ENCODE measurements at places on chromosomes 12 and 14.

GRCh38 chr14:93981316-93982229, 5.2 kb upstream of the ASB2 start:
- DNase-seq: no peak
- H3K4me1 ChIP-seq: peaks cover 54% of the 10 kb centered on the region
- H3K36me3 ChIP-seq: no peaks in the 10 kb centered on the region
- H3K4me3 ChIP-seq: no peak overlapping the region

- no peak for DNase-seq
- peaks cover 4% of the 10 kb centered on the region for H3K27me3 ChIP-seq
- peaks cover 6% of the 10 kb centered on the region for H3K4me1 ChIP-seq
- H3K36me3 ChIP-seq: no peaks in the 10 kb centered on the region
- H3K27ac ChIP-seq: no peak overlapping the region
Observed at GRCh38 chr14:102239231-102239630, 65.7 kb downstream of the MOK start.

DNA sequence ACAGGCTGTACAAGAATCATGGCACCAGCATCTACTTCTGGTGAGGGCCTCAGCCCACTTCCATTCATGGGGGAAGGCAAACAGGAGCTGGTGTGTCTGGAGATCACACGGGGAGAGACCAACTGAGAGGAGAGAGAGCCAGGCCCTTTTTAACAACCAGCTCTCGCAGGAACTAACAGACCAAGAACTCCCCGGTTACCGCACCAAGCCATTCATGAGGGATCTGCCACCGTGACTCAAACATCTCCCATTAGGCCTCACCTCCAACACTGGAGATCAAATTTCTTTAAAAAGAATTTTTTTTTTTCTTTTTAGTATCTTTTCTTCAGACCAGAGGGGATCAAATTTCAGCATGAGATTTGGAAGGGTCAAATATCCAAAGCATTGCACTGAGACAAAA, 16.7 kb upstream of the AQP2 start:
- H3K36me3 ChIP-seq: no peaks in the 10 kb centered on the region
- no peak for DNase-seq
- H3K27ac ChIP-seq: no peak overlapping the region
- no peak overlapping the region for H3K4me3 ChIP-seq
- H3K4me1 ChIP-seq: no peaks in the 10 kb centered on the region
- H3K27me3 ChIP-seq: no peaks in the 10 kb centered on the region

- peak overlapping the region; percentile 82 for H3K4me3 ChIP-seq
- H3K27me3 ChIP-seq: no peaks in the 10 kb centered on the region
- DNase-seq: no peak
- H3K27ac ChIP-seq: no peak overlapping the region
Observed at GRCh38 chr14:102779084-102779462, 1.8 kb downstream of the TRAF3 start.

DNA sequence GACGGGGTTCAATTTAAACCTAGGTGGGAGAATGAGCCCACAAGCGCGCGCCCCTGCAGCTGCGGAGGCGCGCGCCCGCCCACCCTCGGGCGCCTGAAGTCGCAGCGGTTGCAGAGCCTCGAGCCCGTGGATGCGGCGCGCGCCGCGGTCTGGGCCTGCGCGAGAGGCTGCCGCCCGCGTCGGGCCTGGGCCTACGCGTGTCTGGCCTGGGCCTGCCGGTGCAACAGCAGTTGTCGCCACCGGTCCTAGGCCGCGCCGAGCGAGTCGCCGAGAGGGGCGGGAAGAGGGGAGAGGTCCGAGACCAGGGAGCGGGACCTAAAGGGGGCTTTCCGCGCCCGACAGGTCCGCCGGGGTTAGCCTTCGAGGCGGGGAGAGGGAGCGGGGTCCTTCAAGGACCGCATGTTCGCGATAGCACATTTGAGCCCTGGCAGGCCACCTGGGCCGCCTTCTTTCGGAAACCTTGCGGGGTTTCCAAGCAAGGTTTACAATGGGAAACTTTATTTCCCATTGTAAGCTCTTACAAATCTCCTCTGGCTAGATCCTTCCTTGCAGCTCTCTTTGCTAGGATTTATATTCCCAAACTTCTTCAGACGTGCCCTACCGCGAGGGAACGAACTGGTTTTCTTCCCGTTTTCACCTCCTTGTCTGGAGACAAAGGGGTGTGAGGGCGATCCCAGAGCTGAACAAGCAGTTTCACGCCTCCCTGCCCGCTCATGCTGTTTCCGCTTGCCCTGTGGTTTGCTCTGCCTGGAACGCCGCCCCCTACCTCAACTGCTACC, 6.8 kb downstream of the SIX6 start:
- H3K4me1 ChIP-seq: peaks cover 25% of the 10 kb centered on the region
- no peak overlapping the region for H3K27ac ChIP-seq
- no peak overlapping the region for H3K4me3 ChIP-seq

DNA sequence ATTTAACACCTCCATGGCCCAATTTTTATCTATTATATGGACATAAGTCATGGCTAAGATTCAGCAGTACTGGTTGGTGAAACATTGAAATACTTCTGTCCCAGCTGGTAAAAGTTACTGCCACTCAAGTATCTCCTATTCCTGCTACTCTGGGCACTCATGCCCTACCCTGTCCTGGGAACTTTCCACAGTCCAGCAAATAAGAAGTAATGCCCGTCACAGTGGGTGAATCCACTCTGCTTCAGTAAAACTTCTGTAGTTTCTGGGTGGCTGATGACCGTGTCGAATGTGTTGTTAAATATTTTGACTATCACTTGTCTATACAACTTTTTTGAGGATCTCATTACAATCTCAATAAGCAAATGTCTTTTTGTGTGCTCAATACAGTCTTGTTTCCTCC, 209.3 kb upstream of the IGF1 start:
- no peaks in the 10 kb centered on the region for H3K36me3 ChIP-seq
- H3K4me1 ChIP-seq: no peaks in the 10 kb centered on the region
- H3K4me3 ChIP-seq: no peak overlapping the region
- DNase-seq: no peak

GRCh38 chr12:9143137-9143536, 27.4 kb upstream of the A2M start:
- no peaks in the 10 kb centered on the region for H3K27me3 ChIP-seq
- H3K36me3 ChIP-seq: peaks cover 6% of the 10 kb centered on the region

- H3K36me3 ChIP-seq: no peaks in the 10 kb centered on the region
- H3K4me1 ChIP-seq: no peaks in the 10 kb centered on the region
- H3K27me3 ChIP-seq: no peaks in the 10 kb centered on the region
- no peak overlapping the region for H3K27ac ChIP-seq
Observed at GRCh38 chr14:24837280-24838046, 203.5 kb upstream of the GZMB start.

DNA sequence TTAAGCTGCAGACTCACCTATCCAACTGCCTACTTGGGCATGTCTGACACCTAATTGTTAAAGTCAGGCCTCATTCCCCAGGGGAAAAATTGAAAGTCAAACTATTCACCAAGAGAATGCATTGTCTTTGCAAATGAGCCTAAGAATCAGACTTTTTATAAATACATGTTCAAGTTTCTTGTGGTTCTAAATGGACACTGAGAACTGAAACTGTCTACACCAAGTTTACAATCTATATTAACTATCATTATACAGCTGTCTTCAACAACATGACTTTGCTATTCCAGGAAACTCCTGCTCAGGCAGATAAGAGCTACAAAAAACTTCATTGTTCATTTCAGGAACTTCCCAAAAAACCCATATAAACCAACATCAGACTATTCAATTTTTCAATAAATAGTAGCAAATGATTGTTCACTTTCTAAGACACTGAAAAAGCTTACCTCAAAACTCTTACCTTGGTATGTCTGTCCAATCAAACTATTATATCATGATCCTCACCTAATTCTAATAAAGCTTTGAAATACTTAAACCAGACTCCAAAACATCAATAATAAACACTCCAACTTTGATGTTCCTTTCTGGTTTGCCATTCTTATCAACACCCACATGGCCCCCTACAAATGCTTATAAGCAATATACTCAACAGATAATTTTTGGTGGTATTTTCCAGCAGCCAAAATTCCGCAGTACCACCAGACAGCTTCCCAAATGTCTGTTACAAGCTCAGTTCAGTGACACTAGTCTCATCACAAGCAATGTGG, 24.2 kb downstream of the CDK17 start:
- H3K4me3 ChIP-seq: no peak overlapping the region
- peaks cover 38% of the 10 kb centered on the region for H3K4me1 ChIP-seq
- H3K27ac ChIP-seq: peak overlapping the region; percentile 4
- H3K36me3 ChIP-seq: no peaks in the 10 kb centered on the region
- H3K27me3 ChIP-seq: no peaks in the 10 kb centered on the region

- no peak for DNase-seq
- no peak overlapping the region for H3K4me3 ChIP-seq
- H3K27ac ChIP-seq: no peak overlapping the region
- no peaks in the 10 kb centered on the region for H3K27me3 ChIP-seq
- H3K4me1 ChIP-seq: no peaks in the 10 kb centered on the region
Observed at GRCh38 chr14:100747021-100747586, 20.4 kb downstream of the DLK1 start.

- H3K27ac ChIP-seq: peak overlapping the region; percentile 83
- no peak for DNase-seq
- H3K27me3 ChIP-seq: no peaks in the 10 kb centered on the region
- peak overlapping the region; percentile 100 for H3K4me3 ChIP-seq
- H3K4me1 ChIP-seq: peaks cover 38% of the 10 kb centered on the region
Observed at GRCh38 chr14:39102265-39102968, 618 bp downstream of the SEC23A start.

GRCh38 chr14:101224356-101225156, 321.0 kb upstream of the RTL1 start:
- no peak for DNase-seq
- no peak overlapping the region for H3K27ac ChIP-seq
- H3K27me3 ChIP-seq: peaks cover 2% of the 10 kb centered on the region

DNA sequence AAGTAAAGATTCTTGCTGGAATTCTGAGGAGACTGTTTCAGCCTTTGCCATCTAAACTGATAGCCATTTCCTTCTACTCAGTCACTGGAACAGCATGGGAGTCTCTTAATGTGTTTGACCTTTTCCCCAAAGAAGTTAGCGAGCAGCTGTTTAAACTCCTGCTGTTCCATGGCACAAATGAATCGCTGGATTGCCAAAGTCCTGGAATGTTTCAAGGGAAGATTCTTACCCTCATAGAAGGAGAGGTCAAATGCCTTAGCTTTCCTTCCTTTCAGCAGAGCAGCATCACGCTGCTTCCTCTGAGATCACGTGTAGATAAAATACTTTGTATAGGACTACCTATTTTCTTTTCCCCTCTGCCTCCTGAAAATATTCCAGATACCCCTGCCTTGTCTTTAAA, 10.5 kb upstream of the NR2C1 start:
- no peak overlapping the region for H3K4me3 ChIP-seq
- no peak overlapping the region for H3K27ac ChIP-seq
- no peaks in the 10 kb centered on the region for H3K4me1 ChIP-seq
- DNase-seq: no peak

GRCh38 chr12:11655842-11656241, 6.4 kb downstream of the ETV6 start:
- H3K4me1 ChIP-seq: peaks cover 68% of the 10 kb centered on the region
- H3K27me3 ChIP-seq: no peaks in the 10 kb centered on the region
- H3K36me3 ChIP-seq: peaks cover 2% of the 10 kb centered on the region
- H3K27ac ChIP-seq: no peak overlapping the region
- DNase-seq: no peak
- no peak overlapping the region for H3K4me3 ChIP-seq

DNA sequence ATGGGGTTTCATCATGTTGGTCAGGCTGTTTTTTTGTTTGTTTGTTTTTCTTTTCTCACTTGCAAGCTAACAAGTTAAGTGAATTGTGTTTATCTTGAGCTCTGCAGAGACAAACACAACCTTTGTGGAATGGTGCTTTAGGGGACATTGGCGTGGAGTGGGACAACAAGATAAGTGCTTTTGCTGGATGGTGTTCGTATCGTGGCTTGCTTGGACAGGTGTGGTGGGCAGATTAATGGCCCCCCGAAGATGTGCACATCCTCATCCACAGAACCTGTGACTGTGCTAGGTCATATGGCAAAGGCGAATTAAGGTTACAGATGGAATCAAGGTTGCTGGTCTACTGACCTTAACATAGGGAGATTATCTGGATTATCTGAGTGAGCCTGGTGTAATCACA, 7.0 kb downstream of the MLXIP start:
- H3K4me3 ChIP-seq: no peak overlapping the region
- DNase-seq: no peak
- H3K4me1 ChIP-seq: peaks cover 82% of the 10 kb centered on the region

GRCh38 chr12:124917135-124917840, 2.8 kb upstream of the UBC start:
- peaks cover 78% of the 10 kb centered on the region for H3K4me1 ChIP-seq
- no peaks in the 10 kb centered on the region for H3K27me3 ChIP-seq
- H3K27ac ChIP-seq: peak overlapping the region; percentile 97

DNA sequence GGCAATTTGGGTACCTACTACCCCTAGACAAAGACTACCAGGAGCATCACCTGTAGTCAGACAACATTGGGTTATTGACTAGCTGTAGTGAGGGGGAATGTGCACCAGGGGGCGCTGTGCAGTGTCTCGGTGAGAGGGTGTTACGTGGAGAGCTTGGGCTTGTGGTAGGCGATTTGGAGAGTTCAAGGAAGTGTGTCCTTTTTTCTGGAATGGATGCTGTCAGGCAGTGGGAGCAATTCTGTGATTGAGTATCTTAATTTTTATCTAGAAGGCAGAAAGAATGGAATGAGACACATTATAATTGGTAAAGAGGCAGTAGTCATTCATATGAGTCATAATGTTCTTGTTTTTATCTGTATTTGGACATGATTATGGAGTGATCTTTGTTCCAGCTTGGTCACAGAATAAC, 187.7 kb downstream of the GALC start:
- no peaks in the 10 kb centered on the region for H3K36me3 ChIP-seq
- H3K27ac ChIP-seq: no peak overlapping the region
- DNase-seq: no peak

- H3K36me3 ChIP-seq: no peaks in the 10 kb centered on the region
- H3K27ac ChIP-seq: no peak overlapping the region
- H3K27me3 ChIP-seq: no peaks in the 10 kb centered on the region
Observed at GRCh38 chr12:3097186-3097804, 20.1 kb downstream of the TSPAN9 start.

GRCh38 chr14:98368221-98368620, 903.8 kb downstream of the BCL11B start:
- DNase-seq: no peak
- no peak overlapping the region for H3K4me3 ChIP-seq
- no peaks in the 10 kb centered on the region for H3K27me3 ChIP-seq
- H3K27ac ChIP-seq: no peak overlapping the region
- H3K4me1 ChIP-seq: peaks cover 14% of the 10 kb centered on the region
- H3K36me3 ChIP-seq: no peaks in the 10 kb centered on the region

DNA sequence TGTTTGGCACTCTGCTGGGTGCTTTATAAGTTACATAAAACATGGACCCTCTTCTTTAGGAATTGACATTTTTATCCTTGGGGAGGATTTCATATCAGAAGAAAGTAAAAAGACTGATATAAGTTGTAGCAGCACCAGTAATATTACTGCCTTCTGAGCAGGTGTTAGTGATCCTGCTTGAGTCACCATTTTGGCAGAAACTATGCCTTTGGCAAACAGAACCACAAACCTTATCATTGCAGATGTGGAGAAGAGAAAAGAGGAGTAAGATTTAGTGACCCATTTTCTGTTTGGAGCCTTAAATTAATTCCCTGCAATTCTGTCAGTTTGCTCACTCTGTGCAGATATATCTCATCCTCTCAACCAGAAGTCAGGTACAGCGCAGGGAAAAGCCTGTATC, 23.0 kb downstream of the ZNF410 start:
- no peak for DNase-seq
- H3K4me3 ChIP-seq: no peak overlapping the region
- no peak overlapping the region for H3K27ac ChIP-seq

GRCh38 chr14:74610866-74611649, 979 bp downstream of the LTBP2 start:
- H3K36me3 ChIP-seq: no peaks in the 10 kb centered on the region
- DNase-seq: peak; percentile 37
- H3K4me1 ChIP-seq: peaks cover 42% of the 10 kb centered on the region
- H3K27ac ChIP-seq: no peak overlapping the region

- H3K27ac ChIP-seq: no peak overlapping the region
- no peak for DNase-seq
- H3K27me3 ChIP-seq: no peaks in the 10 kb centered on the region
- H3K4me1 ChIP-seq: peaks cover 27% of the 10 kb centered on the region
- H3K4me3 ChIP-seq: no peak overlapping the region
Observed at GRCh38 chr14:52405314-52405713, 91.2 kb downstream of the PTGER2 start.

All from CD4-positive, alpha-beta T cell (primary cell).